Hindlimb muscle (tissue), 1 donor: ENCODE measurements at places on chromosomes 5 and 9. TPM values are rescaled to one million over a fixed set of nuclear protein-coding genes. Genes with fewer than 3 reads are reported as not detected.

Gene GKAP1
- 17.2 TPM for polyA plus RNA-seq

Gene DNAH5
- 0.83 TPM for polyA plus RNA-seq

Gene ZDHHC11B
- 7.3 TPM for polyA plus RNA-seq

DNA sequence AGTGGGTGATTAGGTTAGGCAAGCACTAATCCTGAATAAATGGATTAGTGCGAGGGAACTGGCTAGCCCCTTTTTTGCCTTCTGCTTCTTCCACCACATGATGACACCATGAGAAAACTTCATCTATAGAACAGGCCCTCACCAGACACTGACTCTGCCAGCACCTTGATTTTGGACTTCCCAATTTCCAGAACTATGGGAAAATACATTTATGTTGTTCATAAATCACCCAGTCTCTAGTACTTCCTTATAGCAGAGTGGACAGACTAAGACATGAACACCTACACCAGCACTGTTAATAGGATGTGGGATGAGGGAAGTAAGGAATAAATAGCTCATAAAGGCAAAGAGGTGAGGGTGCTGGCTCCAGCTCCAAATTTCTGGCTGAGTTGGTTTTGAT, 1.4 kb downstream of the ZNF622 start:
- DNase-seq, result no peak

DNA sequence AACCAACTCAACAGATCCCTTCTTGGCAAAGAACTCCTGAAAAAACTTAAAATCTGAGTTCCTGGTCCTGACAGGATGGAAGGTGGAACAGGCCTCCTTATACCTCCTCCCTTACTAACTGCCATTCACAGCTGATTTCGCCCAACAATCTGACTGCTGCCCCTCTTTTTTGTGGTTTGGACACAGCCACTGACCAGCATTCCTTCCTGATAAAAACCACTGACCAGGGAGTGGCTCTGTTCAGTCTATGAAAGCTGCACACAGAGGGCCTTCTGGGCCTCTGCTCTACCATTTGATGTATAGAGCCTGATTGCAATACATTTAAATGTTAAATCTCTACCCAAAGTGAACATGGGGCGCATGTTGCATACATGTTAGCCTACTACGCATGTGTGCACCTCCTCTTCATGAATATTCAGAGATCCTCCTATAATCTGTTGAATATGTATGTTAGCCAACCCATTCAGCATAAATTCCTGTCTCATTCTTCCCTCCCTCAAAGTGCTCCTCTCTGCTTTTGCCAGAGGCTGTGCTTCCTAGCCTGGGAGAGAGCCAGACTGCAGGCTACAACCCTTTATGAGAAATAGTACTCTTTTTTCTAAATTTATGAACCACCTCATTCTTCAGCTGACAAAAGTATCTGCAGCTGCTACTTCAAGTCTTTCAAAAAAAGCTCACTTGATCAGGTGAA, 93.7 kb upstream of the MRPS30 start:
- no peak for DNase-seq

GRCh38 chr5:97436405-97436804, 253.4 kb upstream of the RIOK2 start:
- no peak for DNase-seq

- DNase-seq, result no peak
Measured at GRCh38 chr9:113503131-113503541, 39.6 kb downstream of the RGS3 start.

GRCh38 chr5:62208218-62208852, 97.7 kb upstream of the KIF2A start:
- DNase-seq, result no peak

- DNase-seq, result no peak
Measured at GRCh38 chr5:39675676-39676075, 250.9 kb upstream of the DAB2 start.

- no peak for DNase-seq
Measured at GRCh38 chr5:67969176-67969575, 246.4 kb upstream of the PIK3R1 start.

Gene ADGRV1
- polyA plus RNA-seq, result 1.1 TPM

DNA sequence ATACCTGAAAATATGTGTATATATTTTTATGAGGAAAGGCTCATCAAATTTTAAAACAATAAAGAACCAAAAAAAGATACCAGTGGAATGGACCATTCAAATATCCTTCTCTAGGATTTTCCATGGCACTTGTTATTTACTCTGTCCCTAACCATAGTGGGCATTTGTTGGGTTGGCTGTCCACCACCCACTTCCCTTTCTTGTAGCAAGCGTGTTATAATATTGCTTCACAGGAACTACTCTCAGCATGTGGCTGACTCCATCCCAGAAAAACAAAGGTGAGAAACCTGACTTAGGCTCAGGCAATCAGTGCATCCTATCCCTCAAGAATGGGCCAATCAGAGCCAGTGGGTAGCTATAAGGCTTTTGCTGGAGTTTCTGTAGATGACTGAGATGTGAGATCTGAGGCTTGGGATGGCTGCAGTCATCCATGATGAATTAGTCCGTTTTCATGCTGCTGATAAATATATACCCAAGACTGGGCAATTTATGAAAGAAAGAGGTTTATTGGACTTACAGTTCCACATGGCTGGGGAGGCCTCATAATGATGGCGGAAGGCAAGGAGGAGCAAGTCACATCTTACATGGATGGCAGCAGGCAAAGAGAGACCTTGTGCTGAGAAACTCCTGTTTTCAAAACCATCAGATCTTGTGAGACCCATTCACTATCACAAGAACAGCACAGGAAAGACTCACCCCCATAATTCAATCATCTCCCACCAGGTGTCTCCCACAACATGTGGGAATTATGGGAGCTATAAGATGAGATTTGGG, 17.2 kb downstream of the C5orf63 start:
- DNase-seq, result no peak

GRCh38 chr9:107489144-107489673, 360 bp downstream of the KLF4 start:
- DNase-seq, result peak; percentile 61

Gene SLC45A2
- polyA plus RNA-seq, result 0.65 TPM

DNA sequence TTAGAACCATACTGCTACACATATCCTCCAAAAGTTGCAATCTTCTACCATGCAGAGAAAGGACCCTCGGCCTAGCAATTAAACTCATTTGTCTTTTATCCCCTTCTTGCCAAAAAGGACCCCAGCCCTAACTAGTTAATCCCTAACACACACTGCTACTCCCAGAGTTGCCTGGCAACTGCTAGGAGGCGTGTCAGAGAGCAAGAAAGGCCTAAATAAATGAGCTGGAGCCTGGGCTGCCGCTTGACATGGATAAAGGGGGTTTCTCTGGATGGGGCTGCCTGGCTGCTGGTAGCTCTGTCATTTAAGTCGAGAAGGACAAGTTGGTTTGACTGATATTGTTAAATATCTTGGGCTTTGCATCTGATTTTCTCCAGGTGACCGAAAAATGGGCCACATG, 194.8 kb downstream of the CRB2 start:
- no peak for DNase-seq

DNA sequence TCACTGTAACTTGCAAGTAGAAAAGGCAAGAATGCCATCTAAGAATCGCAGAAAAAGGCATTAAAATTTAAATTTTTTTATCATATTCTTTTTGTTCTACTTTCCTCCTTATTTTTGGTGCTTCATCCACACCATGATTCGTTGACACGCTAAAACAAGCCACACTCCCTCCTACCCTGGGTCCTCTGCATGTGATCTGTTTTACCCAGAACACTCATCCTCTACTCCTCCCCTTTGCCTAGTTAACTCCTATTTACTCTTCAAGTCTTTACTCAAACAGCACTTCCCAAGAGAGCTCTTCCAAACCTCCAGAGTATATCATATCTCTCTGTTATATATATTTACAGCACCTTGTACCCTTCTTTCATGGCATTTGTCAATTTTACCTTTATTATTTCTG, 61.4 kb upstream of the SRP19 start:
- DNase-seq, result no peak

- DNase-seq, result no peak
Measured at GRCh38 chr9:99031319-99031718, 73.6 kb upstream of the TGFBR1 start.

Gene ASB6
- polyA plus RNA-seq, result 15.2 TPM

- no peak for DNase-seq
Measured at GRCh38 chr9:16090907-16091629, 538.2 kb downstream of the CCDC171 start.

- DNase-seq, result no peak
Measured at GRCh38 chr5:64622991-64623390, 67.3 kb upstream of the SHISAL2B start.

DNA sequence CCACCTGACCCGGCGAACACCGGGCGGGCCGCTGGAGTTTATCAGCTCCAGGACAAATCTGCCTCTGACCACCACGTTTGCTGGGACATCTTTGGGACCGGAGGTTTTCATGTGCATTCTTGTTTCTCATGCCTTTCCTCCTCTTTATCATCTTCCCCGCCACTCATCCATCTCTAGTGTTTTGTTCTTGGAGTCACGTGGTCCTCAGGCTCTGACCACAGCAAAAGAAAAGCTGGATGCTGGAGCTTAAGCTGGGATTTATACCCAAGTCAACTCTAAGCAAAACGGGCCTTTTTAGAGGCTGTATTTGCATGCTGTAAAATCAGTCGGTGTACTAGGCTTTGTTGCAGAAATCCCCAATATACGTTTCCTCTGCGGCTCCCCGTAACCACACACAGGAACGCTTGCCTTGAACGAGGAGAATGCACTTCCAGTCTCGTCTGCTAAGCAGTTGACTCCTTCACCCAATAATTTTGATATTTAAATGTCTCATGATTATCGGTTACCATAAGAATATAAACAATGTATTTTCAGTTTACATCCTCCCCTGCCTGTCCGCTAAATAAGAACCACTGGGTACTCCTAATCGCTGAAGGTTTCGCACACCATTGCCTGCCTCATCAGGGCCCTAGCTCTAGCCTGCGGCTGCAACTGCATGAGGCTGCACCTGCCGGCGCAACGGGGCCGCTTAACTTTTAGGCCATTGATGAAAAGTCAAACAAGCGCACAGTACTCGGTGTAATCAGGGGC, 560 bp upstream of the NDUFS6 start:
- DNase-seq, result peak; percentile 8

DNA sequence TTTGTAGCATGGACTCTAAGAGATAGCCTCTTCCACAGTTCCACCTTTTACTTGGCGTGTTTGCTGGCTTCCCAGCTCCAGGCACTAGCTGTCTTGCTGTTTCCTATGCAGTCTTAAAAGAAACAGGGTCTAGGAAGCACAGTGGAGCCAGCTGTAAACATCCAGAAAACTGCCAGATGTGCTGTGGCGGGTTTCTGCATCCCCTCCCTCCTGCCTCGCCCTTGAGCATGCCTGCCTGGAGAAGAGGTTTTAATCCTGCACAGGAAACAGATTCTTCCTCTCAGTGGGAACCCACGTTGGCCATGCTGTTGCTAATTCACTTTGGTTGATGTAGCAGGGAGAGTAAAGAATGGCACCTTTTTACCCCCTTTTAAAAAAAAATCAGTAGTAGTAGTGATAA, 121.3 kb downstream of the RPS23 start:
- DNase-seq, result no peak

Gene CDC25C
- 2.4 TPM for polyA plus RNA-seq

- DNase-seq, result no peak
Measured at GRCh38 chr5:38164776-38165399, 93.5 kb upstream of the EGFLAM start.

- no peak for DNase-seq
Measured at GRCh38 chr5:95398989-95399388, 7.8 kb downstream of the FAM81B start.

GRCh38 chr5:111143910-111144309, 51.8 kb downstream of the WDR36 start:
- peak; percentile 51 for DNase-seq

Gene WNT8A
- polyA plus RNA-seq, result not detected

Gene IFNK
- polyA plus RNA-seq, result not detected

Gene ENTREP1
- polyA plus RNA-seq, result 48.7 TPM

Gene GABRA6
- not detected for polyA plus RNA-seq

Gene BTNL9
- polyA plus RNA-seq, result 29.1 TPM

Gene TPPP
- polyA plus RNA-seq, result 7.7 TPM

- DNase-seq, result no peak
Measured at GRCh38 chr5:107248066-107248695, 422.6 kb downstream of the EFNA5 start.

- no peak for DNase-seq
Measured at GRCh38 chr9:97567182-97567893, 65.8 kb downstream of the TSTD2 start.

Gene DBH
- polyA plus RNA-seq, result 0.54 TPM

- no peak for DNase-seq
Measured at GRCh38 chr9:129464972-129465833, 155.7 kb downstream of the C9orf50 start.

GRCh38 chr5:157357823-157358222, 91.9 kb downstream of the CYFIP2 start:
- no peak for DNase-seq

Gene GLIPR2
- 94.7 TPM for polyA plus RNA-seq

Gene TMEM215
- polyA plus RNA-seq, result 1.4 TPM

Gene N4BP3
- 31.8 TPM for polyA plus RNA-seq

Gene FBLL1
- polyA plus RNA-seq, result 2.4 TPM

DNA sequence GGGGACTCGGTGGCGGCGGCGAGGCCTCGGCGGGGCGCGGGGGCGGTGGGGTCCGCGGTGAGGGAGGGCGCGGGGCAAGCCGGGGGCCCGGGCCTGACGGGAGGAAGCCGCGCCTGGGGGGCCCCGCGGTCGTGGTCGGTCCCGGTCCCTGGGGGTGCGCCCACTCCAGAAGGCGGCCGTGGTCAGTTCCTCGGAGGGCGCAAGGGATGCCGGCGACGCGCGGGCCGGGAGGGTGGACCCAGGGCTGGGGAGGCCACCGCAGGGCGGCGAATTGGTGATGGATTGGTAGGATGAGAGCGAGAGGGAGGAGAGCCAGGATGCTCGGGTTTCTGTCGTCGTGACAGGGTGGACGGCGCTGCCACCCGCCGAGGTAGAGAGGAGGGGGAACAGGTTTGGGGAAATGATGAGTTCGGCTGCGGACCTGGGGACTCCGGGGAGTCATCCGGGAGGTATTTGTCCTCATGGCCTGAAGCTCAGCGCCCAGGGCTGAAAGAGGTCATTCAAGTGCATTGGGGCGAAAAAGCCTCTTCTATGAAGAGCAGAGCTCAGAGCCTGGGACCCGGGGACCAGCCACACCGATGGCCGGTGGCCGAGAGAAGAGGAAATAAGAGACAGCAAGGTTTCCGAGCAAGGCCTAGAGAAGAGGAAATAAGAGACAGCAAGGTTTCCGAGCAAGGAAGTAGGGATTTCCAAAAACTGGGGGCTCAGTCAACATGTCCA, 557 bp downstream of the GNG10 start:
- DNase-seq, result peak; percentile 19
